ENCODE measurements at places on chromosomes 12 and 14. TPM values are rescaled to one million over a fixed set of nuclear protein-coding genes. Genes with fewer than 3 reads are reported as not detected.

PTPRQ gene
- not detected for total RNA-seq

- H3K4me1 ChIP-seq, result peaks cover 7% of the 10 kb centered on the region
- H3K4me3 ChIP-seq, result no peak overlapping the region
- peak overlapping the region; percentile 89 for H3K27ac ChIP-seq
- H3K36me3 ChIP-seq, result no peaks in the 10 kb centered on the region
- no peak for DNase-seq
Observed at GRCh38 chr12:92574051-92574783, 128.6 kb upstream of the PLEKHG7 start.

- no peaks in the 10 kb centered on the region for H3K36me3 ChIP-seq
- DNase-seq, result no peak
- peaks cover 27% of the 10 kb centered on the region for H3K4me1 ChIP-seq
- H3K27ac ChIP-seq, result no peak overlapping the region
Observed at GRCh38 chr14:24368212-24368561, 203 bp downstream of the NFATC4 start.

DNA sequence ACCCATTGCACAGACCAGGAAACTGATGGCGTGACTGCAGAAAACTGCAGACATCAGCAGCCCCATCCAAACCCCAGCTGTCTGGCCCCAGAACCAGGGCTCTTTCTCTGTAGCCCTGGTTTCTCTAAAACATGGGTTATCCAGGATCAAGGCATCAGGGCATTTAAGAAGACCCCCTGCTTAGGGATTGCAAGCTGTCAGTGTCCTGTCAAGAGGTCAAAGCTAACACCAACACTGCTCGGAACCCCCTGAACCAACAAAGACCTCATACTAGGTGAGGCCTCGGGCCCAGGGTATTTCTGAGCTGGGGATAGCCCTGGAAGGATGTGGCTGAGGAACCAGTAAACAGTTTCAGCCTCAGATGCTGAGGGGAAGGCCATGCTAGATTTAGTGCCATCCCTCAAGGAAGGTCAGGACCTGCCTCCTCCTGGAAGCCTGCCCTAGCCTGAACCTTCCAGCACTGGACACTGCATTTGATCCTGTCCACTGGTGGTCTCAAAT, 39.2 kb downstream of the BCL11B start:
- peak overlapping the region; percentile 100 for H3K27ac ChIP-seq
- H3K36me3 ChIP-seq, result peaks cover 7% of the 10 kb centered on the region
- no peaks in the 10 kb centered on the region for H3K27me3 ChIP-seq
- peak overlapping the region; percentile 96 for H3K4me3 ChIP-seq

DNA sequence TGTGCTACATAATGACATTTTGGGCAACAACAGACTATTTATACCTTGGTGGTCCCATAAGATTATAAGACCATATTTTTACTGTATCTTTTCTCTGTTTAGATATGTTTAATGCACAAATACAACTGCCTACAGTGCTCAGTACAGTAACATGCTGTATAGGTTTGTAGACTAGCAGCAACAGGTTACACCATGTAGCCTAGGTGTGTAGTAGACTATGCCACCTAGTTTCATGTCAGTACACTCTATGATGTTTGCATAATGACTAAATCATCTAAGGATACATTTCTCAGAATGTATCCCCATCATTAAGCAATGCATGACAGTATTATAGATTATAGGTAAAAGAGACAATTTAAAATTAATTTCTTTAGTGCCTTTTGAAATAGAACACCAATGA, 30.7 kb upstream of the CEBPE start:
- H3K27ac ChIP-seq, result no peak overlapping the region
- peaks cover 5% of the 10 kb centered on the region for H3K4me1 ChIP-seq
- H3K36me3 ChIP-seq, result peaks cover 5% of the 10 kb centered on the region
- no peak for DNase-seq
- no peak overlapping the region for H3K4me3 ChIP-seq

C12orf60 gene
- not detected for total RNA-seq

- no peak overlapping the region for H3K27ac ChIP-seq
- no peak overlapping the region for H3K4me3 ChIP-seq
- H3K4me1 ChIP-seq, result no peaks in the 10 kb centered on the region
- H3K36me3 ChIP-seq, result peaks cover 2% of the 10 kb centered on the region
- DNase-seq, result no peak
Observed at GRCh38 chr14:51392416-51392815, 152.4 kb downstream of the TMX1 start.

GSKIP gene
- 9.3 TPM for total RNA-seq

- no peaks in the 10 kb centered on the region for H3K36me3 ChIP-seq
- no peak overlapping the region for H3K27ac ChIP-seq
- H3K4me3 ChIP-seq, result no peak overlapping the region
Observed at GRCh38 chr12:24776861-24777260, 172.0 kb downstream of the BCAT1 start.

GRCh38 chr12:4145990-4146859, 127.3 kb upstream of the CCND2 start:
- H3K4me3 ChIP-seq, result no peak overlapping the region
- H3K4me1 ChIP-seq, result peaks cover 42% of the 10 kb centered on the region
- H3K27me3 ChIP-seq, result no peaks in the 10 kb centered on the region
- peak overlapping the region; percentile 95 for H3K27ac ChIP-seq
- no peaks in the 10 kb centered on the region for H3K36me3 ChIP-seq
- no peak for DNase-seq

CABP1 gene
- total RNA-seq, result not detected

GRCh38 chr12:46486588-46486987, 114.0 kb upstream of the SLC38A2 start:
- no peak overlapping the region for H3K27ac ChIP-seq
- H3K27me3 ChIP-seq, result no peaks in the 10 kb centered on the region
- no peaks in the 10 kb centered on the region for H3K36me3 ChIP-seq
- no peak overlapping the region for H3K4me3 ChIP-seq

DNA sequence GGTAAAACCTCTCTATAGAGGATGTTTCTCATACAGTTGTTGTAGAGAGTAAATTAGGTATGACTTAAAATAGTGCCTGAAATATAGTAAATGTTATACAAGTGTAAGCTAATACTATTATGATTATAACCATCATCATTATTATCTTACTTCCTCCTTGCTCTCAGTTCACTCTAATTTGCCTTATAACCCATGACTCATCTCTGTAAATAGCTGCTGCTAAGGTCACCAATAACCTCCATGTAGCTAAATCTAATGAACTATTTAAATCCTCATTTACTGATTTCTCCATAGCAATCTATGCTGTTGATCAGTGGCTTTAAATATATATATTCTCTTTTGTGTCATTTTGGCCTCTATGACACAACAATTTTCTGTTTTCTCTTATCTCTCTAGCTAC, 109.6 kb downstream of the RMST start:
- H3K4me1 ChIP-seq, result no peaks in the 10 kb centered on the region
- no peaks in the 10 kb centered on the region for H3K36me3 ChIP-seq

- DNase-seq, result peak; percentile 44
- no peaks in the 10 kb centered on the region for H3K36me3 ChIP-seq
- H3K4me1 ChIP-seq, result peaks cover 77% of the 10 kb centered on the region
- H3K27me3 ChIP-seq, result peaks cover 10% of the 10 kb centered on the region
- peak overlapping the region; percentile 79 for H3K4me3 ChIP-seq
Observed at GRCh38 chr14:64762044-64763034, 58.1 kb downstream of the PLEKHG3 start.

VWF gene
- 0.55 TPM for total RNA-seq

DNA sequence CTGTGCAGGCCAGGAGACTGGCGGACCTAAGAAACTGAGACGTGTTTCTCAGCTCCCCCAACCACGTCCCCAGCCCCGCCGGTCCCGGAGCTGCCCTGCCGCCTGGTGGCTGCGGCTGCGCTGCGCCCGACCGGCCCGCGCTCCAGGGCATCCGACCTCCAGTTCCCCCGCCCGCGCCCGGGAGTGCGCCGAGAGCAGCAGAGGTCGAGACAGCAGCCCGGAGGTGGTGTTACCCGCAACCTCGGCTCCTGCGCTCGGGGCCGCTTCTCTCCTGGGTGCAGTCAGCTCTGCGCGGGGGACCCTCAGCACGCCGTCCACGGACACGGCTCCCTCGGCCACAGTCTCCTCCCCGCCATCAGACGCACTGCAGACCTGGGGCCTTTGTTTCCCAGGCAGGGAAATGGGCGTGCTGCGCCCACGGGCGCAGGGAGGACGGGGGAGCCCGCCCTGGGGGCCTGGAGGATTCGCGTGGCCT, 21.6 kb upstream of the GPR132 start:
- no peaks in the 10 kb centered on the region for H3K36me3 ChIP-seq
- peaks cover 19% of the 10 kb centered on the region for H3K4me1 ChIP-seq
- peak overlapping the region; percentile 86 for H3K27ac ChIP-seq
- peak; percentile 71 for DNase-seq

GRCh38 chr14:103221781-103222358, 98.6 kb downstream of the TNFAIP2 start:
- H3K4me1 ChIP-seq, result peaks cover 2% of the 10 kb centered on the region
- H3K4me3 ChIP-seq, result peak overlapping the region; percentile 63
- peaks cover 7% of the 10 kb centered on the region for H3K36me3 ChIP-seq
- H3K27ac ChIP-seq, result no peak overlapping the region

- H3K36me3 ChIP-seq, result no peaks in the 10 kb centered on the region
- no peak overlapping the region for H3K27ac ChIP-seq
- DNase-seq, result no peak
Observed at GRCh38 chr12:108418164-108418890, 79.2 kb upstream of the CMKLR1 start.

DNA sequence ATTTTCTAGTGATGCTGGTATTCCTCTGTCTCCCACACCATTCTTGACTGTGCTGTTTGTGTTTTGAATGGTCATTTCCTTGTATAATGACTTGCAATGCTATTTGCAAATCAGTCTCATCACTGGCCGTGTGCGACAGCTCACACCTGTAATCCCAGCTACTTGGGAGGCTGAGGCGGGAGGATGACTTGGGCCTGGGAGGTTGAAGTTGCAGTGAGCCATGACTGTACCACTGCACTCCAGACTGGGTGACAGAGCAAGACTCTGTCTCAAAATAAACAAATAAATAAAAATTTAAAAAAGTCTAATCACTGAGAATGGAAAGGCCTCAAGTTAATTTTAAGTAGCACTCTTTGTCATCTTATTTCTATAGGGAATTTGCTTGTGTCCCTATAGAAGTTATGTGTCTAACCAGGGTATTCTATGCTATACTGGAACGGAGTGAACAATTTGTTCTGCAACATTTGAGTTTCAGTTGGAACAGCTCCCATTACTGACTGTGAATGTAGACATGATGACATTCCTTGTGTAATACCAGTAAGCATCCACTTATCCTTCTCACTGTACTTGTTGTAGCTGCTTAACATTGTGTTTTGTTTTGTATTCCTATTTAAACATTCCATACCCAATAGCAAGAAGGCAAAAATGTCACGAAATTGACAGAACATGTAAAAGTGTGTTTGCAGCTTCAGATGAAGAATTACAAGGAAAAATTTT, 126.3 kb downstream of the MGST1 start:
- H3K4me3 ChIP-seq, result no peak overlapping the region
- H3K27me3 ChIP-seq, result no peaks in the 10 kb centered on the region
- no peak for DNase-seq
- no peaks in the 10 kb centered on the region for H3K36me3 ChIP-seq
- no peak overlapping the region for H3K27ac ChIP-seq

FAM186B gene
- total RNA-seq, result 0.39 TPM

DNA sequence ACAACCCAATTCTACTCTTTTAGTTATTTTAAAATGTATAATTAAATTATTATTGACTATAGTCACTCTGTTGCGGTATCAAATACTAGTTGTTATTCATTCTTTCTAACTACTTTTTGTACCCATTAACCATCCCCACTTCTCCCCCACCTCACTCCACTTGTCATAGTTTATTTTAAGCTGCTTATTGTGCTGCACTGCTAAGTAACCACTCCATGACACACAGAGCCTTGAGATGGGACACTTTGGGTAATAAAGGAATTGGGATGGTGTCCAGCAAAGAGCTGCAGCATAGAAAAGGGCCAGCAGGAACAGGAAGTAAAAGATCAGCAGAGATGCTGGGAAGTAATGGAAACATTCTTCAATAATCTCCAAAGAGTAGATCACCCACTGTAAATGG, 123.0 kb downstream of the RPS29 start:
- H3K27me3 ChIP-seq, result peaks cover 16% of the 10 kb centered on the region
- peak overlapping the region; percentile 16 for H3K27ac ChIP-seq

FOXJ2 gene
- total RNA-seq, result 40.4 TPM

- no peak for DNase-seq
- H3K27ac ChIP-seq, result no peak overlapping the region
- peaks cover 2% of the 10 kb centered on the region for H3K4me1 ChIP-seq
- H3K36me3 ChIP-seq, result peaks cover 3% of the 10 kb centered on the region
- H3K4me3 ChIP-seq, result no peak overlapping the region
- peaks cover 62% of the 10 kb centered on the region for H3K27me3 ChIP-seq
Observed at GRCh38 chr12:103998976-103999375, 33.3 kb downstream of the TDG start.

GRCh38 chr14:76257842-76258397, 106.2 kb downstream of the GPATCH2L start:
- peaks cover 13% of the 10 kb centered on the region for H3K27me3 ChIP-seq
- no peaks in the 10 kb centered on the region for H3K4me1 ChIP-seq
- no peaks in the 10 kb centered on the region for H3K36me3 ChIP-seq
- DNase-seq, result no peak

DNA sequence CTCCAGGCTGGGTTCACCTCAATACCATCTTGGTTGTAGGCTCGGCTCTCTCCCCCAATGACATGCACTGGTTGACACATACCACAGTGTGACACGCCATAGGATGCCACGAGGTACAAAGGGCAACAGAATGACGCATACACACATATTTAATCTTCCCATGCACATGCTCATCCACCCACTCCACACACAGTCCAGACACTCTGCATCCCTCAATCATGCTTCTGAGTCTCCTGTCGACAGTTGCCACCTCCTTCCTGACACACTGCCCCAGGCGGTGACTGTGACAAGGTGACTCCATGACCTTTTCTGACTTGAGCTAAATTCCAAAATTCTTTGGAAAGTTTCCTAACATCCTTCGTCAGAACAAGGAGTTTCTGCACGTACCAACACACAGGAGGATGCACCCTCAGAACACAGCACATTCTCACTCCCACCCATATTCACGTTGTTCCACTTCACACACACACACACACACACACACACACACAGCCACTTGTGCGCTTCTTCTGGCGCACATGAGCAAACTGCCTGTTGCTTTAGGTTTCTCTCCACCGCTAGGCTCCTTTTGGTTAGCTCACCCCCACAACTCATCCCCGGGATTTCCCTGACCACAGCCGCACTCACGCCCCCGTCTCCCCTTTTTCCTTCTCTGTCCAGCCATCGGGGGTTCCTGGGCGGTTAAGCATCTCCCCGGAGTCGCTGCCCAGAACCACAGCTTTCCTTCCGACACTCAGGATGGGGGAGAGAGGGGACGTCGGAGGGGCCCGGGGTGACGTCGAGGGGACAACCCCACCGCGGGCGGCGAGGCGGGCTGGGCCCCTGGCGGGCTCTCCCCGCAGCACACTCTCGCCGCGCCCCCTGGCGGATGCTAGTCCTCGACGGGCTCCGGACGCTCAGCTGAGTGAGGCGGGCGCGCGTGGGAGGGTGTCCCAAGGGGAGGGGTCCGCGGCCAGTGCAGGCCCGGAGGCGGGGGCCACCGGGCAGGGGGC, 536 bp upstream of the WNT1 start:
- peaks cover 34% of the 10 kb centered on the region for H3K27me3 ChIP-seq
- H3K27ac ChIP-seq, result peak overlapping the region; percentile 93
- H3K36me3 ChIP-seq, result peaks cover 8% of the 10 kb centered on the region
- peak overlapping the region; percentile 92 for H3K4me3 ChIP-seq
- peaks cover 41% of the 10 kb centered on the region for H3K4me1 ChIP-seq

PROX2 gene
- total RNA-seq, result not detected

KLRC4 gene
- not detected for total RNA-seq

OR6C2 gene
- not detected for total RNA-seq
